Vagina (tissue), 2 donors: ENCODE measurements at places on chromosomes 13 and 19.

DNA sequence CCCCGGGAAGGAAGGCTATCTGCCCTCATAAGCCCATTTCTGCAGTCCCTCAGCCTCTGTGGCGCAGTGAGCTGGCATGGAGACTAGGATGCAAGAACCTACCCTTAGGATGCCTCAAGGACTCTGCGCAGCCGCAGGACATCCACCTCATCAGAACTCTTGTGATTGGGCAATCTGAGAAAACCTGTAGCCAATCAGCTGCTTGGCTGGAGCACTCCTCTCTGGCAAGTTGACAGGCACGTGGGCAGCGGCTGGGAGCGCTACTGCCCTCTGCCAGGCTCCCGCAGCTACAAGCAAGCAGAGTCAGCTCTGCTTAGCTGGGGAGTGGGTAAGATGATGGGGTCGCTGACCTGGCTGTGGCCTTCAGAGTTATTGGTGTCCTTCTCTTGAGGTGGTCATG lies 1.5 kb upstream of the ECSIT start:
- DNase-seq: no peak

GRCh38 chr13:49444524-49445395 lies 686 bp downstream of the SETDB2 start:
- no peak for DNase-seq

GRCh38 chr19:56106993-56107392 lies 14.1 kb downstream of the ZNF787 start:
- DNase-seq: no peak

DNA sequence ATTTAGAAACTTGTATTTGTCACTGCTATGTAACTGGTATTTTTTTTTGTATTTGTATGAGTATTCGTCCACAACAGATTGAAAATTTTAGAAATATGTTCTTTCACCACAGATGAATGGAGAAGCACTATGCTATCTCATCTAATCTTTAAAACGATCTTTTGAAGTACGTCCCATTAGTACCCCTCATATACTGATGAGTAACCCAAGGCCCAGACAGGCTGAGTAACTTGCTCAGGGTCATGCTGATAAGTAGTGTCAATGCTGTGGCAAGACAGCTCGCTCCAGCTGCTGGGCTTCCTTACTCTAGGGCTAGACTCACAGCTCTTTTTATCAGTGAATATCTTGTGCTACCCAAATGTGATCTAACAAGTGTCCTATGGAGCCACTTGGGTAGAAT lies 154.2 kb downstream of the SUCLA2 start:
- no peak for DNase-seq

GRCh38 chr13:113838711-113839201 lies 25.1 kb downstream of the GAS6 start:
- no peak for DNase-seq

DNA sequence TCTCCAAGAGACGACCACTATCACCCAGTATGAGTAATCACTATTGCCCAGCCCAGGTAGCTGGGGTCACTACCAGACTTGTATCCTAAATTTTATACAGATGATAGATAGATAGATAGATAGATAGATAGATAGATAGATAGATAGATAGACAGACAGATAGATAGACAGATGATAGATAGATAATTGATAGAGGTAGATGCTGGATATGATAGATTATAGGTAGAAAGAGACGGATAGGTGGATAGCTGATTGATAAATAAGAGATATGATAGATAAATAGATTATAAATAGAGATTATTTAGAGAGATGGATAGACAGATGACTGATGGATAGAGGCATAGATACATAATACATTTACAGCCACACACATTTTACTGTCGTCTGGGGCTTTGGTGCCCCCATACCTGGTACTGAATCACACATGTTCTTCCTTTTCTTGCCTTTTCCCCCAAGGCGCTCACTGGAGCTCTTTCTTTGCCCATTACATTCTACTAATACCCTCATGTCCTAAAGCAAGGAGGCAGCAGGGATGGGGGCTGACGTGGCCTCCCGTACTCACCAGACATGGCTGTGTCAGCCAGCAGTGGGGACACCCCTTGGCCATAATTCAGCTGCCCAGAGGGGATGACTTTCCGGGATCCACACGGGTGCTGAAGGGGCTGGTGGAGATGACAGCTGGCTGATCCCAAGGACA lies 44.6 kb upstream of the CCNE1 start:
- DNase-seq: no peak

- no peak for DNase-seq
Observed at GRCh38 chr19:18895038-18895823, 727 bp downstream of the CERS1 start.

DNA sequence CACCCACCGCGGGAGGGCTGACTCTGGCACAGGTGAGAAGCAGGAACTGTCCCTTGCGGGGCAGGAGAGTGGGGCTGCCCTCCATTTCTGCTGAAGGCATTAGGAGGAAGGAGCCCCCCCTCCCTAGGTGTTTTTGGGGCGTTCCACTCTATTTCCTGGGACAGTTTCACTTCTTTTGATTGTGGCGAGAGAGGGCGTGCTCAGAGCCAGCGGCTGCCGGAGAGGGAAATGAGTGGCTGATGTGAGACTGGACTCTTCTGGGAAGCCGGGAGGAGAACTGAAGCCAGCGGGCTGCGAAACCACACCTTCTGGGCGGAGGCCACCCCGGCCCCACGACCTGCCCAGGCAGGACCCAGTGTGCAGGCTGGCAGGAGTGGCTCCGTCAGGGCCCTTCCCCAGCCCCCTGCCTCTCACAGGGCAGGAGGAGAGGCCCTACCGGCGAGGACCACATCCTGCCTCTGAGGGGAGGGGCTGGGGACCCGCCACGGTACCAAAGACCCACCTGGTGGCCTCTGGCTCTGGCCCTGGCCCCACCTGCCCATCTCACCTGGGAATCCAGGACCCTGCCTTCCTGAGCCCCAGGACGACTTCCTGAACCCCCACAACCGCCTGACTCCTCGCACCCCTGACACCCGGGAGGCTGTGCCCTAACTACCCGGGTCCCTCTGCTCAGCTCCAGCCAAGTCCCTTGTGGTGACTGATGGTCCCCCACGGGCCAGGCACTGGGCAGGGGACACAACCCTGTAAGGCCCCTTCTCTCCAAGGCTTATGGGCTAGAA lies 25.9 kb downstream of the MPND start:
- DNase-seq: no peak
